ENCODE measurements at places on chromosomes 6 and 20.

- DNase-seq: peak; percentile 68
Measured at GRCh38 chr6:56595490-56596122, 47.1 kb downstream of the DST start.

DNA sequence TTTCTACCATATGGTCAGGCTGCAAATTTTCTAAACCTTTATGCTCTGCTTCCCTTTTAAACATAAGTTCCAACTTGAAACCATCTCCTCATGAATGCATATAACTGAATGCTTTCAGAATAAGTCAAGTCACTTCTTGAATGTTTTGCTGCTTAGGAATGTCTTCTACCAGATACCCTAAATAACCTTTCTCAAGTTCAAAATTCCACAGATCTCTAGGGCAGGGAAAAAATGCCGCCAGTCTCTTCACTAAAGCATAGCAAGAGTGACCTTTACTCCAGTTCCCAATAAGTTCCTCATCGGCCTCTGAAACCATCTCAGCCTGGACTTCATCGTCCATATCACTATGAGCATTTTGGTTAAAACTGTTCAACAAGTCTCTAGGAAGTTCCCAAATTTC lies 1011.2 kb upstream of the CITED2 start:
- DNase-seq: peak; percentile 47

DNA sequence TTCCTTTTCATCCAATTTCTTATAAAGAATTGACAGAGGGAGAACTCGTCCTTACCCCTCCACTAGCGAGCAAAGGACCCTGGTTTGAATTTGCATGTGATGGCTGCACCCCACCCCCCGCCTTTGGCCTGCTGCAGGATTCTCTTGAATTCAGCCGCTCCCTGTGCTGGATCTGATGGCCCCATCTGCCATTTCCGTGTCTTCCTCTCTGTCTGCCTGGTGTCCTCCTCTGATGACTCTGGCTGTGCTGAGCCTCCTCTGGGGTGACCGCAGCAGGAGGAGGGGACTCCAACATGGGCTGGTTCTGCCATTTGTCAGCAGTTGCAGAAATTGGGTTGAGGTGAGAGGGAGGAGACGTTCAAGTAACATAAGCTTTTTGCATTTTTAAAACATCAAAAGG lies 188.8 kb downstream of the DLL1 start:
- no peak for DNase-seq

GRCh38 chr20:54194724-54195438 lies 13.0 kb upstream of the PFDN4 start:
- DNase-seq: peak; percentile 66

DNA sequence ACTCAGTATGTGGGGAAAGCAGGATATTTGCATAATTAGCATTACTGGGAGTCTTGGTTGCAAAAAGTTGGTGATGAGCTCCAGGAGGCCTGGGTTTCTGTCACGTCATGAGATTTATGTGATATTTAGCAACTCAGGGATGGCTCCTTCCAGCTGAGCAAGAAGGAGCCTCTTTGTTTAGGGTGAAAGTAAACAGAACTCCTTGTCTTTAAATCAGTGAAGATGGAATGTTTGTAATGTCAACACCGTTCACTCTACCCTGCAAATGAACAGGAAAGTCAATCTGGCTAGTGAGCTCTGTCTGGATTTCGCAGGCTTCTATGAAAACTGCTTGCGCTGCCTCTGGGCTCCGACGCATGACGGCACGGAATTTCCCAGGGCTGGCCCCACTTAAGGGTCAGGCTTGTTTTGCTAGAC lies 86.9 kb downstream of the PXDC1 start:
- DNase-seq: peak; percentile 47

GRCh38 chr6:37056112-37056403 lies 50.6 kb downstream of the FGD2 start:
- DNase-seq: no peak

DNA sequence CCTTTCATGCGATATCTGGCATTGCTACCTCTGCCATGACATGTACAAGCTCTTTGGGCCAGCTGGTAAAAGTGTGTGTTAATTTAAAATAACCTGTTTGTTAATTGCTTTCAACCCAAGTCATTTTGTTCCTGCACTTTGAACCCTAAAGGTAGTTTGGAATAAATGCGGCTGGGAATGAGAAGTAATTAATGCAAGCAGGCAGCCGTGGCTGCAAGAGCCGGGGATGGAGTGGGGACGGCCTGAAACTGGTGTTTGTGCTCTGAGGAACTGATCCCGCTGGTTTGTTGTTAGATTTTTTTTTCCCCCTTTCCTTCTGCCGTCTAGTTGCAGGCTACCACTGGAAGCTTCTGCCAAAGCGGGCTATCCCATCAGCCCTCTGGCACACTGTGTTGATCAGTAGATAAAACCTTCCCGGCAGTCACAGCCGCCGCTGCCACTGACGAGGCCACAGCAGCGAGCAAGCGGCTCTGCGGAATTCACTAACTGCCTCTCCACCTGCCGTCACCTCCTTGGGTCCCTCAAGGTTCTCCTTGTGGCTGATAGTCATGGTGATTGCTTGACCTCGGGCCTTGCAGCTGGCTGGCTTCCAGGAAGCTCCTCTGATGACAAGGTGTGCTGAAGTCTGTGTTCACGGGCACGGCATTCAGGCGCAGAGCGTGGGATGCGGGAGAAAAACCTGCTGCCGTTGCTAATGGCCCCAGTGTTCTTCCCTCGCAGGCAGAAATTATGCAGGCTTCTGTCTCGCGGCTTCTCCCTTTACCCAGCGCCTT lies 315.9 kb downstream of the TFAP2A start:
- no peak for DNase-seq

DNA sequence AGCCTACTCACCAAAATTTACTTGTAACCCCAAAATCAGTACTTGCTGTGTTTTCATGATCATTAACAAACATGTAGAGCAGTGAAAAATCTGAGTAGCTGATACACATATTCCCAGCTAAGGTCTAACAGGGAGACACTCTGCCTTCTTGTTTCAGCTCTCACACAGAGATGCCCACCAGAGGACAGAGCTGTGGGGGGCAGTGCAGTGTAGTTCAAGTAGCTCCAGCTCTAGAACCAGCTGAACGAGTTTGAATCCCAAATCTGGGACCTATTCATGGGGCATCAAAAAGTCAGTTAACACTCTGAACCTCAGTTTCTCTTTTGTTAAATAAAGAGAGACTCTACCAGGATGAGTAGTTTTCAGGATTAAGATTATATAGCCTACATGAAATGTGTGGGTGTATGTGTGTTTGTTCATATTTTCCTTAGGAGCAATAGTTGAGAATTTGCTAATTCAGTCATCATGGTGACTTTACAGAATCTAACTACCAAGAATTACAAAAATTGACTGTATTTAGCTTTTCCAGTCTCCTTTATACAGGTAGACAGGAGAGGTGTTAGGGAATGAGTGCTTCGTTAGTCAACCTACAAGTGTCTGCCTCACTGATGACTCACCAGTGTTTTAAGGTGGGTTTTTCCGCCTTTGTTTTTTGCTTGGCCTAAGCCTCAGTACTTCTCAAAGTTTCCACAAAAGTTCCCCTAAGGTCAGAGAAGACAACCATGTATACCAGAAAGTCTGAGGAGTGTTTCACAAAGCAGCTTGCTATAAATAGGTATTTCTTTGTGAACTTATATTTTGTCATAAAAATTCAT lies 164.0 kb upstream of the RUNX2 start:
- no peak for DNase-seq

- DNase-seq: no peak
Measured at GRCh38 chr20:3383878-3384495, 23.5 kb downstream of the DNAAF9 start.

DNA sequence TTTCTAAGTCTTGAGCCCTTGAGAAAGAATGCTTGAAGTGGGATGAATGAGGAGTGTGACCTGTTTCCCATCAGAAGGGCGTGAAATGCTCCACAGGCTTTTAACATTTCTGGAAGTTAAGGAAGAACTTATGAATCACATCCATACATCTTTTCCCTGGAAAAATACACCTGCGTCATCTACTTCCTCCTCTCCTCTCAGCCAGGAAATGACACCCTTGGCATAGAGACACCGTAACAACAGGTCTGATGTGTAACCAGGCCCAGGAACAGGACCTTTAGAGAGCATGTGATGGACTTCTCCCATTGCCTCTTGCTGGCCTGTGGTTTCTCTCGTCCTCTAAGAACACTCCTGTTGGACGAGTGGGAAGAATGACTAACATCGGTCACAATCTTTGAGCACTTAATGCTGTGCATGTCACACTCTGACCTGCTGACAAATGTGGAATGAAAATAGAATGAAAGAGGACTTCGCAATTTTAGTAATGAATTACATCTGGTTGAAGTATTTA lies 28.5 kb upstream of the CITED2 start:
- peak; percentile 99 for DNase-seq

- no peak for DNase-seq
Measured at GRCh38 chr6:89255417-89255816, 38.3 kb upstream of the GABRR1 start.

GRCh38 chr6:23278180-23278532 lies 708.8 kb downstream of the HDGFL1 start:
- DNase-seq: no peak

DNA sequence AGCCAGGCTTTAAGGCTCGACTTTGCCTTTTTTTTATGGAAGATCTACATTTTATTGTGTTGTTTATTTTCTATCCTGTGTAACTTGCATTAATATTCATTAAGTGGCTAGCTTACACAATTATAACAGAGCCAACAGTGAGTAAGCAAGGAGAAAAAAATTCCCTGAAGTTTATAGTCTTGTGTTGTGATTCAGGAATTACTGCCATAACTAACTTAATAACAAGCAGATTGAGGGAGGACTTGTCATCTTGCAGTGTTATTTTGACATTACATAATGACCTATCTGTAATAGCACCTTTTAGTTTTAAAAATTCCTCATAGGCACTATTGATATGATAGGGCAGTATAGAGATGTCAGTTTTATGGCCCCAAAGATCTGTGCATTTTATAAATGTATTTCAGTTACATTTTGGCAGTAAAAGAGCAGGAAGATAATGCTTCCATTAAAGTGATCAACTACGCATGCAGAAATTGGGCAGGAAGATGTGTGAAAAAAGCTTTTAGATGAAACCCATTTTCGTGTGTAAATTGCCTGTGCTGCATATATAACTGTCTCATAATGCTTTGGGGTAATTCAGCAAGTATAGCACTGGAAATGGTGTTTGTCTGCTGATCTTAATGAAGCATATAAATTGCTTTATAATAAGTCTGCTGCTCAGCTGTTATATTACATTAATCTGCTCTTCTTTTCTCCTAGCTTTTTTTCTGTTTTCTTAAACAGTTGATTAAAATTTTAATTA lies 123.0 kb downstream of the SMAP1 start:
- DNase-seq: peak; percentile 28

GRCh38 chr6:29990931-29991330 lies 48.6 kb downstream of the HLA-A start:
- DNase-seq: no peak

DNA sequence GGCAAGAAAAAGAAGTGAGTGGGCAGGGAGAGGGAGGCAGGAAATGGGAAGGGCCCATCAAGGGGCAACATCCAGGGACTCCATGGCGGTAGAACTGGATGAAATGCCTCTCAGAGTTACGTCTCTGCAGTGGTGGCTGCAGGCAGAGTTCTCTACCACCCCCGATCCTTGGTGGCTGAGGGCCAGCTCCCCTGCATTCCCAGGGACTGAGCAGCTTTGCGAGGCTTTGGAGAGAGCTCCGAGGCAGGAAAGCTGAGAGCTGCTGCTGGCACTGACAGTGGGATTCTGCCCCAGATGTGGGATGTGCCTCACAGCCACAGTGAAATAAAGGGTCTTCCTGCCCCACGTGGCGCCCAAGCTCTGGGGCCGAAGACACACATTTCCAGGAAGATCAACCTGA lies 236.6 kb downstream of the SLC24A3 start:
- peak; percentile 9 for DNase-seq

- DNase-seq: peak; percentile 44
Measured at GRCh38 chr6:12653486-12653885, 63.1 kb upstream of the PHACTR1 start.

- DNase-seq: no peak
Measured at GRCh38 chr6:69102416-69102815, 467.3 kb downstream of the ADGRB3 start.

- peak; percentile 97 for DNase-seq
Measured at GRCh38 chr6:37134396-37135191, 35.4 kb upstream of the PIM1 start.

GRCh38 chr6:10687582-10687981 lies 6.8 kb downstream of the C6orf52 start:
- DNase-seq: no peak

- no peak for DNase-seq
Measured at GRCh38 chr6:138227316-138227781, 9.1 kb upstream of the PBOV1 start.

DNA sequence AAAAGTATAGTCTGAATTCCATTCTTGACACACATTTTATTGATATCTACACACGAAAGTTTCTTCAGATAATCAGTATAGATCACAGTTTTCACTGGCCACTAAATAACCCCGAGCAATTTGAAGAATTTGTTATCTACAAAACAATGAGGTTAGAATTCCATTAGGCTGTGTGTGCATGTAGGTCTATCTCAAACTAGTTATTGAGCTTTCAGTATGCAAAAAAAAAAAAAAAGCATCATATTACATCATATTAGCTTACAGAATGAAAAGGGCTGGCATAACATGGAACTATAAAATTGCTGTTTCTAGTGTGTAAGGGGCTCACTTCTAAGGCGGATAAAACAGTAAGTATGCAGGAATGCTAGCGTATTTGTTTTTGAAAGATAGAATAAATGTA lies 59.5 kb upstream of the ADGRG6 start:
- peak; percentile 44 for DNase-seq

GRCh38 chr6:91613481-91613880 lies 1026.6 kb upstream of the MAP3K7 start:
- no peak for DNase-seq

DNA sequence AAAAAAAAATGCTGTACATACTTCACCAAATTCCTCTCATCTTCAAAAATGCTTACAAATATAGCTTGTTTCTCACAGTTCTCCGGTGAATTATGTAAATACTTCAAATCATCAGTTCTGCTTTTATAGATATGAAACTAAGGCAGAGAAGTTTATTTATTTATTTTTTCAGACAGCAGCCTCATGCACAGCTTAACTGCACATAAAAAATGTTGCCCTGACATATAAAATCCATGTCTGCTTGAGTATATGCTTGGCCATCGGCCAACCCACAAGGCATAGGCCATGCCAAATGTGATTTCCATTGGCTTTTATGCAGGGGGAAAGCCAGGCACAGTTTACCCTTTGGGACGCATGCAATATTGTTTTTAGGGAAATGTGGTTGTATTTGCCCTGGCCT lies 57.3 kb upstream of the PHACTR2 start:
- DNase-seq: peak; percentile 60

DNA sequence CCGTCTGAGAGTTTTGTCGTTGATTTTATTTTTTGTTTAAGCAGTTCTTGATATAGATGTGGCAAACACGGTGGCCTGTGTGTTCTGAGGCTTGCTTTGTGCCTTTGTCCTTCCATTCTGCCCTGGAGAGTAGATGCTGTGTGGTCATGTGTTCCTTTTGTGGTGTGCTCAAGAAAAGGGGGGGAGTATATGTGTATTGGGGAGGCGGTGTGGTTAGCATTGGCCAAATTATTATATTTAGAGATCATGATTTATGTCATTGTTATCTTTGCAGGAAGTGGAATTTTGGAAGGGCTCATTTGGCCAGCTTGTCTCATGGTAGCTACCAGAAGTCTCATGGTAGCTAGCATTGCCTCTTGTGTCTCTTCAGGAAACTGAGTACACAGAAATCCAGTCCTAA lies 16.4 kb downstream of the RREB1 start:
- DNase-seq: no peak

- DNase-seq: no peak
Measured at GRCh38 chr6:1659816-1660215, 50.1 kb downstream of the FOXC1 start.
